ENCODE measurements at places on chromosomes 6 and 20.

GRCh38 chr6:151690768-151691562 lies 116.5 kb upstream of the ESR1 start:
- peak; percentile 68 for DNase-seq

- no peak for DNase-seq
These were observed 26.1 kb upstream of the KCNQ5 start for GRCh38 chr6:72595812-72596211.

GRCh38 chr6:113489952-113490746 lies 367.0 kb upstream of the MARCKS start:
- no peak for DNase-seq

- no peak for DNase-seq
These were observed 187.7 kb downstream of the GMPR start for GRCh38 chr6:16425881-16426615.

DNA sequence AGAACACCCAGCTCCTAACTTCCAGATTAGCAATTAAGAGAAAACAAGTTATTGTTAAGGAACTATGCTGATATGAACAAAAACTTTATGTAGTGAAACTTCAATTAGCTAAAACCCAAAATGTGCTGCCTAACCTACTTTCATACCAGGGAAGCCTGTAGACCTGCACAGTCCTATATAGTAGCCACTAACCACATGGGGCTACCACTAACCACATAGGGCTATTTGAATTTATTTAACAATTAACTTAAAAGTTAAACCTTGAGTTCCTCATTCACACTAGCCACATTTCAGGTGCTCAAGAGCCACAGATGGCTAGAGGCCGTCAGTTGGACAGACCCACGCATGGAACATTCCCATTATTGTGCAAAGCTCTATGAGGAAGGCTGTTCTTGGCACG lies 72.4 kb upstream of the LAMP5 start:
- no peak for DNase-seq

DNA sequence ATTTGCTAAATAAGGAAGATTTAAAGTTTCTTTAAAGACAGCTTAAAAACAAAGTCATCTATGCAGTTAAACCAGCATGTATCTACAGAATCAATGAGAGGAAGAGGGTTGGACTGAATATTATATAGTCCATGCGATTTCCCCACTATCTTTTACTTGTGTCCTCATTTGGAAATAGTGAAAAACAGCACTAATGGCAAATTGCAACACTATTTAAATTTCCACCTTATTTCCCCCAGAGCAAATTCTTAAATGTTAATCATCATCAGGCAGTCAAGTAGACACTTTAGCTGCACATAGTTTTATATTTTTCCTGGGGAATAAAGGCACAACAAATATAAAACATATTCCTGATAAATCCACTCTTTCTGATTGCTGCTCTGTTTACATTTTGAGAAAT lies 114.6 kb downstream of the LCA5 start:
- no peak for DNase-seq
